Stimulated activated CD8-positive, alpha-beta memory T cell treated with anti-CD3 and anti-CD28 coated beads, Interleukin-7, amount 100 ng/mL, for 4 hours (primary cell): ENCODE measurements at places on chromosomes 5 and 9.

DNA sequence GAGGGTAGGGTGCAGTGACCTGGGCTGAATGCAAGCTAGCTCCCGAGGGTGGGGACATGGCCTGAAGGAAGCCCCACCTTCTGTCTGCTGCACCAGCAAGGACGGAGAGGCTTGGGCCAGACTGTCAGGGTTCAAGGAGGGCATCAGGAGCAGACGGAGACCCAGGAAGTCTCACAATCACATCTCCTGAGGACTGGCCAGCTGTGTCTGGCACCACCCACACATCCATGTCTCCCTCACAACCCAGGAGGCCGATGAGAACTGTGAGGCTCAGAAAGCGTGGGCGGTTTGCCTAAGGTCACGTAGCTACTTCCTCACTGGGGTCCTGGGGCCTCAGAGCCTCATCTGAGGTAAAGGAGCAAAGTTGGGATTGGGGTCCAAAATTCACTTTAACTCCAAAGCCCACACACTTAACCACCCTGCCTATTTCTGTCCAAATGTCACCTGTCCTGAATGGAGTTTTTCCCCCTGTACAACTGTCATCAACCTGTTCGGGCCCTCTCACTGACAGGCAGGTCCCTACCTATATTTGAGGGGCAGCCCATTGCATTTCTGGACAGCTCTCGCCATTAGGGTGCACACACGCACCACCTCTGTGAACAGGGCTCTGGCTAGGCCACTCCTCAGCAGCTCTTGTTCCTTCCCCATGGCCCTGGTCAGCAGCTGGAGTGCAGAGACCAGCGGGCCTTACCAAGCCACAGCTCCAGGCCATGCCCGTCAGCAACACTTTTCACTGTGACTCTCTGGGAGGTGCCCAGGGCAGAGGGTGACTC, 3.4 kb downstream of the IL13 start:
- DNase-seq = no peak

DNA sequence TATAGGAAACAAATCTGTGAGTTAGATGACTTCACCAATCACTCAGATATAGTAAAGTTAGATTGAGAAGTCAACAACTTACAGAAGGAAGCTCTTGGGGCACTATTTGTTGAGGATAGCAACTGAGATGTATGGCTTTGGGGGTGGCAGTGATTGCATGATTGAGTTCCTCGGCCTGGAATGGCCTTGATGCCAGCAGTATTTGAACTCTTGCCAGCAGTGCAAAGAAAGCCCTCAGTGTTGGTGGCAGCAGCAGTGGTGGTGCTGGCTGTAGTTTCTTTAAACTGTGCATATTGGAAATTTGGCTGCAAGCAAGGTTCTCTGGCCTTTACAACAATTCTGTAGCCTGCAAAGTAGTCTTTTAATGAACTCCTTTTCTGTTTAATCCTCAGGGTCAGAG, 41.4 kb upstream of the PJA2 start:
- DNase-seq = no peak

- DNase-seq = no peak
Observed at GRCh38 chr5:25579111-25579510, 934.3 kb upstream of the CDH10 start.

- no peak for DNase-seq
Observed at GRCh38 chr9:121718501-121718900, 67.1 kb downstream of the DAB2IP start.

DNA sequence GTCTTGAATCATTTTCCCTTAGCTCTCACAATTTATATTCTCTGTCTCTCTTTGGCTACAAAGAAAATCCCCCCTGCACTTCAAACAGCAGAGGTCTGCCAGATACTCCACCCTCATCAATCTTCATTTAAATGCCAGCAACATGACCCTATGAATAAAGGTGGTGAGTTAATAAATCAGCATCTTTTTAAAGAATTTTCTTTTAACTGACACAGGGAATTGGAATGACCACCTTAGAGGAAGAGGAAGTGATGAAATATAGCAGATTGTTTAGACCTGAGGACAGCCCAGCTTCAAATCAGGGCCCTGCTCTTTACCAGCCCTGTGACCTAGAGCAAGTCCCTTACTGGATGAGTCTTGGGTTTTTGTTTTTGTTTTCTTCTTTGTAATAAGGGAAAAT, 223.1 kb upstream of the PAPPA start:
- no peak for DNase-seq

GRCh38 chr5:76537073-76537543, 86.1 kb downstream of the F2RL2 start:
- no peak for DNase-seq

DNA sequence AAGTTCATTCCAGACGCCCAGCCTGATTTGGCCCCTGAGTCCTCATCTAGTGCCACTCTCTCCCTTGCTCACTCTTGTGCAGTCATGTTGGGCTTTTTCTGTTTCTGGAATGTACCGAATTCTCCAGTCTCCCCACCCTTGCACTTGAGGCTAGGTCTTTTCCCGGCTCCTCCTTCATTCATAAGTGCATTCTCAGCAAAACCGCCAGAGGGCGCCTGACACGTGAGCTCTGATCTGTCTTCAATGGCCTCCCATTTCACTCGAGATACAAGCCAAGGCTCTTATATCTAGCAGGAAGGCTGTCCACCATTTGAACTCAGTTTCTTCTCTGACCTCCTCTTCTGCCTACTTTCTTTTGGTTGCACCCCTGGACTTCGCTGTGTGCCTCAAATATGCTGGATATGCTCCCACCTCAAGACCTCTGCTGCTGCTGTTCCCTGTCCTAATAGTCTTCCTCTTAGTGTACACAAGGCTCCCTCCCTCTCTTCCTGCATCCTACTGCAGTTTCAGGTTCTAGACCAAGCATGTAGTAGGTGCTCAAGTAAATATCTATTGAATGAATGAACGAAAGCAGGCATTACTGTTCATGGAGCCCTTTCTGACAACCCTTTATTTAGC, 568.1 kb upstream of the WWC1 start:
- peak; percentile 16 for DNase-seq

GRCh38 chr5:142295084-142295758, 29.6 kb downstream of the SPRY4 start:
- DNase-seq = no peak

DNA sequence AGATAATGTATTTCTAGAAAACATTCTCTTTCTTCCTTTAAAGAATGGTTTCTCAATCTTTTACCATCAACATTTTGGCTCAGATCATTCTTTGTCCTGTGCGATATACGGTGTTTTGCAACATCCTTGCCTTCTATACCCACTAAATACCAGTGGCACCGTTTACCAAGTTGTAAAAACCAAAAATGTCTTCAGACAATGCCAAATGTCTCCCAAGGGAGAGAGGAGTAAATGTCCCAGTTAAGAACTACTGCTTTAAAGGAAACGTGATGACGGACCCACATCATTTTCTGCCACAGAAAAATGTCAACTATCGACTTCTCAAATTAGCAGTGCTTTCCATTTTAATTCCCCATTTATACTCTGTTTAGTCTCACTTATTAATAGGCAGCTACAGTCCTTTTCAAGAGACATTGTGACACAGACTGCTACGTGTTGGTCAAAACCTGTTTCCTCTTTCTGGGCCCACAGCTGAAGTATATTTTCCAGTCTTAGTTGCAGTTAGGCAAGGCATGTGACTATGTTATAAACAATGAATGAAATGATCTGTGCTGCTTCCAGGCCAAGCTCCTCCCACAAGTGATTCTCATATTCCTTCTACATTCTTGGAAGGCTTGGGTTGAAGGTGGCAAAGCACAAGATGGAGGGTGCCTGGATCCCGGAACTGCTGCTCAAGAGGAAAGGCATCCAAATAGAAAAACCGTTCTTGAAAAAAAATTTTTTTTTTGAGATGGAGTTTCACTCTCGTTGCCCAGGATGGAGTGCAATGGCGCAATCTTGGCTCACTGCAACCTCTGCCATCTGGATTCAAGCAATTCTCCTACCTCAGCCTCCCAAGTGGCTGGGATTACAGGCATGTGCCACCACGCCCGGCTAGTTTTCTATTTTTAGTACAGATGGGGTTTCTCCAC, 8.8 kb downstream of the PRXL2C start:
- DNase-seq = no peak

- DNase-seq = peak; percentile 13
Observed at GRCh38 chr9:127574072-127574993, 37.7 kb upstream of the STXBP1 start.

- no peak for DNase-seq
Observed at GRCh38 chr9:20980832-20981455, 50.5 kb downstream of the HACD4 start.

- DNase-seq = no peak
Observed at GRCh38 chr5:103259705-103260355, 1.3 kb downstream of the MACIR start.

GRCh38 chr9:97366476-97366875, 45.4 kb upstream of the TDRD7 start:
- no peak for DNase-seq

DNA sequence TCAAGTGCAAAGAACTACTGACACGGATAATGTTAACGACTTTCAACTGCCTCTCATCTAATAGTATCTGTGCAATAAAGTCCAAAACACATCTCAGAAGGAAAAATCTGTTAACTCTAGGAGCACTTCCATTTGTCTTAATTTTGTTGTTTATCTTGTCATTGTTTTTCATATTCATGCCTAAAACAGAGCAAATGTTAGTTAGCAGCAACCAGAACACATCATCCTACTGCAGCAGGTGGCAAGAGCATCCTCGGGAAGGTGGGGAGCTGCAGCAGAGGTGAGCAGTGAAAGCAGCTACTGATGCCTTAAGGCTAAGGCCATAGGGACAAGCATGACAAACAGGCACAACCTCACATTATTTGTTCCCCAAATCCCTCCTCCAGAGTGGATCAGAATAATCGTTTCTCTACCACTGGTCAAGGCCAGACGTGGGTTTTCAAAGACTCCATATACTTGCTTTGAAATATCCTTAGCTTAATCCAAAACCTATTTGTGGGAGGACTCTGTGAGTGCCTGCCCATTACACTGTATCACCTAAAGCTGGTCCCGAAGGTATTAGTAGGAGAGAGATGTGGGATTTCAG, 1.0 kb downstream of the HMGCS1 start:
- no peak for DNase-seq

DNA sequence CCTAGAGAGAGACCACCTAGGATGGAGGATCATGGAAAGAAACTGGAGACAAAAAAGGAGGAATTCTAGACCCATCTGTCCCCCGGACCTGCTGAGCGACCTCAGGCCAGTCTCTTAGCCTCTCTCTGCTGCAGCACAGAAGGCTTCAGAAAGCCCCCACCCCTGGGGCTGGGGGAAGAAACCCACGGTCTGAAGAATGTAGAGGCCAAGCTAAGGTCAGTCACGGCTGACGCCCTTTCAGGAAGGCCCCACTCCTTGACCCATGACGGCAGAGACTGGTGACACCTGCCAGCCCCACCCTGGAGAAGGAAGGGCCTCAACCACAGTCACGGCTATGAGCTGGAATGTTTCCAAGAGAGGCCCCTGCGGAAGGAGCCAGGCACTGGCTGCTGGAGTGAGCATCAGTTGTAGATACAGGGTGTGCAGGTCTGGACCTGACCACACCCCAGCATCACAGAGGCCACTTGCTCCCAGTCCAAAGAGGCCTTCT, 120.5 kb upstream of the BOD1 start:
- DNase-seq = no peak

DNA sequence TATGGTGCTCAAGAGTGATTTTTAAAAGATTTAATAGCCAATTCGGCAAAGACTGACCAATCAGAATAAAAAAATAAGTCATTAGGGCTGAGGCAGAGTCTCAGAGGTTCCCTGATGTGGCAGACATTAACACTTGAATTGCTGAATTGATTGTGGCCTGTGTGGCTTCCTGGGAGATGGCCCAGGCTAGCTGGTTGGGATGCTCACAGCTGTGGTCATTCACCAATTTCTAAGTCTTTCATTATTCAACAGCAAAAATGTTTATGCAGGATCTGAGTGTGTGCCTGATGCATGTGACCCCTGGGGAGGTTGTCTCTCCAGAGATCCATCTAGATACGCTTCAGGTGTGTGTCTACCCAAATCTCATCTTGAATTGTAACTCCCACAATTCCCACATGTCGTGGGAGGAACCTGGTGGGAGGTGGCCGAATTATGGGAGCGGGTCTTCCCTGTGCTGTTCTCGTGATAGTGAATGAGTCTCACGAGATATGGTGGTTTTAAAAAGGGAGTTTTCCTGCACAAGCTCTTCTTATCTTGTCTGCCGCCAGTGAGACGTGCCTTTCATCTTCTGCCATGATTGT, 632.6 kb upstream of the SEMA6A start:
- DNase-seq = no peak

- DNase-seq = no peak
Observed at GRCh38 chr5:14225173-14225834, 82.2 kb downstream of the TRIO start.
